ENCODE measurements at places on chromosomes 11 and 22.

GRCh38 chr11:59207988-59208451, 4.7 kb downstream of the MPEG1 start:
- peak; percentile 50 for DNase-seq

DNA sequence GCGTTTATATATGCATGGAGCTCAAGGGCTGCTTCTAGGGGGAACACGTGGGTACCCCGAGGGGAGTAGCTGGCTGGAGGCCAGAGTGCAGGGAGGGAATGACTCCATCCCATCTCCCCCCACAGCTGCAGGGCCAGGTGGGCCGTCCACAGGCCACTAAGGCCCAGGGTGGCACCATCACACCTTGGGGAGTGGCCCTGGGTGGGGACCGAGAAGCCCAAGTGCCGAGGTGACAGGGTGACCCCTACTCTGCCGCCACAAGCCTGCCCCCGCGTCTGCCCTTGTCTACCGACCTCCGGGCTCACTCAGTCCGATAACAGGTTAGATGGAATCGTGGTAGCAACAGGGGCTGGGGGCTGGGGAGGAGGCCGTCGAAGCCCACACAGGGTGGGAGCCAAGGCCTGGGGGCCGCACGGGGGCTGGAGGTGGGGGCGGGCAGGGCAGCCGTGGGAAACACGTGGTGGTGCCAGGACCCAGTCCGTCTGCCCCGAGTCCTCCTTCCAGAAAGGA, 125.7 kb downstream of the KCNQ1OT1 start:
- DNase-seq: no peak

DNA sequence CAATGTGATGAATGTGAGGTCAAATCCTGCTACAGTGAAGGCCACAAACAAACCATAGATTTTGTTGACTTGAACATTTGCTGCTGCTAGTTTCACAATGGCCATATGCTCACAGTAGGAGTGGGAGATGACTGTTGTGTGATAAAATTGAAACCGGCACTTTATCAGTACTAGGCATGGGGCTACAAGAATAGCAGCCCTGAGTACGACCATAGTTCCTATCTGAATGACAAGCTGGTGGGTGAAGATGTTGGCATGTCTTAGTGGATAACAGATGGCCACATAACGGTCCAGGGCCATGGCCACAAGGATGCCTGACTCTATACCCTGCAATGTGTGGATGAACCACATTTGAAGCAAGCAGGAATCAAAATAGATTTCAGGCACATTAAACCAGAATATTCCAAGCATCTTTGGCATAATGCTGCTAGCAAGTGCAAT, 2.8 kb downstream of the OR52A1 start:
- no peak for DNase-seq

DNA sequence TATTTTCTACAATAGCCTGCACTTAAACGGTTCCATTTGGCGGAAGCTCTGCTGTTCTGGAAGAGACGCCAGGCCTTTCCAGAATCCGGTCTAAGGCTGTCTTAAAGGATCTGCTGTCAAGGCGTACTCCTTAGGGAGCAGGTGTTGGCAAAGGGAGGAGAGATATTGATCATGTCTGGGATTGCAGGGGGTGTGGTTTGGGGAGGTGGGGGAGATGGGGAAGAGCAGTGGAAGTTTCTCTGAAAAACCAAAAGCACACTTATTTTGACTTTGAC, 22.5 kb upstream of the WNT11 start:
- no peak for DNase-seq

DNA sequence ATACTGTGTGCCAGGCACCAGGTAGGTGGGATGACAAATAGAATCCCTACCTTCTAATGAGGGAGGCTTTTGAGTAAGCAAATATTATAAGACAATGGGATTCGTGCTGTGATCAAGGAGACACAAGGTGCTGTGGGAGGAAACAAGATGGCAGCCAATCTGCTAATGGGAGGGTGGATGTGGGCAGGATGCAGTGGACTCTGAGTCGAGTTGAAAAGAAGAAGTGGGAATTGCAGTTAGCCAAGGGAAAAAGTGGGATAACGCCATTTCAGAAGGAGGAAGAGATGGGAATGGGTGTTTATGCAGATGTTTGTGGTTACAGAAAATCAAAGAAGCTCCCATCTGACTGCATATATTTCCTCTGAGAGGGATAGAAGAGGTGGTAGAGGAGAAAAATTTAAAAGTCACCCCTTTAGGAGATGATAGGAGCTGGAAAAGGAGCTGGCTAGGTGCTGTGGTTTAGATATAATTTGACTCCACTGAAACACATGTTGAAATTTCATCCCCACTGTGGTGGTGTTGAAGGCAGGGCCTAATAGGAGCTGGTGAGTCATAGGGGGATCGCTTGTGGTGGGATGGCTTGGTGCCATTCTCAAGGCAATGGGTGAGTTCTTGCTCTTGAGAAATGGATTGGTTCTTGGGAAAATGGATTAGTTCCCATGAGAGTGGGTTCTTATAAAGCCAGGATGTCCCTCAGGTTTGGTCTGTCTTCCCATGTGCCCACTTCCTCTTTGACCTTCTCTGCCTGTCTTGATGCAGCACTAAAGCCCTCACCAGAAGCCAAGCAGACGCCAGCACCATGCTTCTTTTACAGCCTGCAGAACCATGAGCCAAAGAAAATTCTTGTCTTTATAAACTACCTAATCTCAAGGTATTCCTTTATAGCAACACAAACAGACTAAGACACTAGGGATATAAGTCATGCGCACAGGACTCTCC, 30.0 kb upstream of the POU2AF1 start:
- DNase-seq: peak; percentile 35

DNA sequence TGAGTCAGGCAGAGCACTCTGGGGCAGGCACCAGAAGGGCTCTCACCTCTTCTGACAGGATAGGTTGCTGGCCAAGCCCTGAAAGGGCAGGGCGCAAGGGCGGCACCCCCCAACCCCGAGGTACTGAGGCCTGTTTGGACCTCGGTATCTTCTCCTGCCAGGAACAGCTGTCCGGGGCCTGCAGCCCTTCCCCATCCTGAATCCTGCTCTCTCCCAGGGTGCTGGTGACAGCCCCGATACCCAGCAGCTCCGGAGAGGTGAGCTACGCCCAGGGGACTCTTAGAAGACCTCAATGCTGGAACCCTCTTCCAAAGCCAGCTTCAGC, 79.1 kb downstream of the PHF21B start:
- DNase-seq: no peak

- DNase-seq: peak; percentile 7
Measured at GRCh38 chr22:27990879-27991278, 71.8 kb upstream of the PITPNB start.

- peak; percentile 88 for DNase-seq
Measured at GRCh38 chr11:57493507-57494503, 21.7 kb downstream of the SLC43A1 start.

- no peak for DNase-seq
Measured at GRCh38 chr11:12465332-12465731, 88.0 kb downstream of the PARVA start.

GRCh38 chr11:131595797-131596196, 225.4 kb downstream of the NTM start:
- DNase-seq: no peak

DNA sequence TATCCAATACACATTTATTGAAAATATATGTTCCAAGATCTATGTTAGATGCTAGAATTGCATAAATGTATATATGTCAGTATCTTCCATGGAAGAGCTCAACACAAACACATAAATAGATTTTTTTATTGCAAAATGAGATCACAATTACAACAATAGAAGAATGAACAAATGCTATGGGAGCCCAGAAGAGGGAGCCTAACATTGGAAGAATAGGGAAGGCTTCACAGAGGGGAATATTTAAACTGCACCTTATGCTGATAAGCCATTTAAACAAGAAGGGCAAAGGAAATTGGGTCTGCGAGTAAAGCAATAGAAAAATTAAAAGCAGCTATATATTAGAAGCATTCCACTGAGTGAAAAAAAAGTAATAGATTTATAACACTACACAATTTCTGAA, 96.1 kb upstream of the LRRC55 start:
- no peak for DNase-seq

GRCh38 chr11:76640501-76640900, 30.0 kb downstream of the LRRC32 start:
- peak; percentile 1 for DNase-seq

GRCh38 chr11:34546511-34547209, 33.1 kb upstream of the ELF5 start:
- no peak for DNase-seq

- DNase-seq: no peak
Measured at GRCh38 chr22:21569459-21570170, 2.1 kb downstream of the UBE2L3 start.

GRCh38 chr11:119157063-119157462, 8.2 kb downstream of the ABCG4 start:
- no peak for DNase-seq

- DNase-seq: peak; percentile 90
Measured at GRCh38 chr11:6413791-6414201, 5.1 kb downstream of the APBB1 start.

DNA sequence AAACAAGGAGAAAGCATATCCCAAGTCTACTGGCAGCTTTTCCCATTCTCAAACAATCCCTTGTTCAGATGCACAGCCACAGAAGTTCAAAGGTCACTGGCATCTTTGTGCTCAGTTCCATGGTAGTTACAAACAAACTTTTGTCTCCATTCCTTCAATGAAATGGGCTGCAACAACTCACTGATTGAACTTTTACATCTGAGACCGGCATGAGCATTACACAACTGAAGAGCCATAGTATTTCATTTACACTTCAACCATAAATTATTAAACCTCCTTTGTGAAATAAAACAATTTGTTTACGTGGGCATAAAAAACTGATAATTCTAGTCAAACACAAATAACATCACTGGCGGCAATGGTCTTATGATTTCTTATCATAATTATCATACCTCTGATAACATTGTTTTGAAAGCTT, 67.8 kb upstream of the ARHGAP32 start:
- DNase-seq: no peak

- DNase-seq: peak; percentile 77
Measured at GRCh38 chr22:37260901-37261336, 16.9 kb upstream of the RAC2 start.

DNA sequence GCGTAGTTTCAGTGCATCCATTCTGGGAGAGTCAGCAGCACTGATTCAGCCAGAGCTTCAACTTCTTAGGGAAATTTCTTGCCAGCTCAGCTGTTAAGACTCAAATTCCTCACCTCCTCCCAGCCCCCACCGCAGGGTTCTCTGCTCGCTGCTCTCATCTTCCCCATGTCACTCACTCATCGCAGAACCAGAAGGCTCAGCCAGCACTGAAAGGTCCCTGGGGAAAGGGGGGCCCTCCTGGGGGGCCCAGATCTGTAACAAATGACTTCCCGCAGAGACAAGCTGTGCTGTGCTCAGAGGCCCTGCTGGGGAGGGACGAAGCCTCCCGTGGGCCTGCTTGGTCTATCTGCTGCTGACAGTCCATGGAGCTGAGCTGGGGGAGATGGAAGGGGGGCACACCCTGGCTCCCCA, 220.6 kb downstream of the NTM start:
- DNase-seq: no peak

GRCh38 chr22:33126881-33127280, 68.7 kb upstream of the SYN3 start:
- no peak for DNase-seq

- DNase-seq: no peak
Measured at GRCh38 chr11:13289081-13289480, 11.5 kb downstream of the BMAL1 start.

DNA sequence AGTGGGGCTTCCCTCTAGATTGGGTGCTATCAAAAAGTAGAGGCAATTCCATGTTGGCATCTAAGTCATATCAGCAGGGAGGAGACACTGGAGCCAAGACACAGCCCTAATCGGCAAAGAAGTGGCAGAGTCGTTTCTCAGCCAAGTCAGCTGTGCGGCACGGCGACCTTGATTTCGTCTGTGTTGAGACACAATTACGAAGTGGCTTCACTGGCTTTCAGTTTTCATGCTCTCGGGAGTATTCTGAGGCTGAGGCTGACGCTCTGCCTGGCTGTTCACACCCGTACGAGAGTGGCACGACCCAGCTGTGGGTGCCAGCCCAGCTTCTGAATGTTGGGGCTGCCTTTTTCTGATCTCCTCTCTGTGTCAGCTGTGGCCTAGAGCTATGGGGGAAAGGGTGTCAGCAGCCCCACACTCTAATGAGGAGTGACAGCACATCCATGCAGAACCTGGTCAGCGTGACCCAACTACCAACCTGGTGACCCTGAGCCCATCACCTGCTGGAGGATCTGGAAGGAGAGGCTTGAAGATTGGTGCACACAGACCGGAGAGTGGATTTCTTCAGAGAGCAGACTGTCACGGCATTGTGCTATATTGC, 105.7 kb upstream of the TMEM45B start:
- DNase-seq: no peak

DNA sequence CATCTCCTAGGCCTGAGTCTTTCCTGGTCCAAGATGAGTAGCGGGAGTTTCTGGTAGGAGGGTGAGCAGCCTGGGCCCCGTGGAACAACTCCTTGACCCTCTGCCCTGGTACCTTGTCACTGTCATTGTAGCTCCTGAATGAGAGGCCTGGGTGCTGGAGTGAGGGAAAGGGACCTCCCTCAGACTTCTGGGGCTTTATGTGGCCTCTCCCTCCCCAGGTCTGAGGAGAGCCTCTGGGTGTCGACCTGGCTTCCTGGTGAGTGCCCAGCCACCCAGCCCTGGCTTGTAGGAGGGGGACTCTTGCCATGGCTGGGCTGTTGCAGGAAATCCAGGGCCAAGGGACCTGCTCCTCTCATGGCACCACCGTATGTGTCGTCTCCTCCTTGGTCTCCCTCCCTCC, 3.9 kb downstream of the P2RY2 start:
- DNase-seq: no peak

DNA sequence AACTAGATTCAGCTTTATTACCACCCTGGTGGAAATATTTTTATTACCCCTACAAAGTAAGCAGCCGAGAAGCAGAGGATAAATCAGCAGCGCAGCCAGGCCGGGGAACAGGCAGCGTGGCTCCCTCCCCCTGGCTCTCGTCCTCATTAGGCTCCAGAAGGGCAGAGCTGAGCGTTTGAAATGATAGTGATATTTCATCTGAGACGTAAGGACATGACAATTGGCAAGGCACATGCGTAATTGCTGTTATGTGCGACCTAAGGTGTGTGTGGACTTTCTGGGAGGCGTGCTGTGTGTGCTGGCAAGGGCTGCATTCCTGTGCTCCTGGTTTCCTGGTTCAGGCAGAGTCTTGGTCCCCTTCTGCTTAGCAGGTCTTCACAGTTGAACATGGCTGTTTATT, 247.8 kb downstream of the TBC1D22A start:
- DNase-seq: no peak

- no peak for DNase-seq
Measured at GRCh38 chr22:50315289-50316113, 8.1 kb upstream of the PLXNB2 start.

Measured in activated CD8-positive, alpha-beta T cell treated with anti-CD3 and anti-CD28 coated beads for 36 hours (primary cell).